Stimulated activated CD4-positive, alpha-beta T cell treated with anti-CD3 and anti-CD28 coated beads, TNF-alpha, amount 100 ng/mL, for 4 hours (primary cell): ENCODE measurements at places on chromosomes 6 and 20.

GRCh38 chr20:32969356-32970114 lies 34.7 kb downstream of the SUN5 start:
- no peak for DNase-seq

- no peak for DNase-seq
Observed at GRCh38 chr6:63451238-63451637, 121.0 kb upstream of the LOC128125822 start.

- DNase-seq = no peak
Observed at GRCh38 chr6:68533339-68533795, 101.7 kb upstream of the ADGRB3 start.

DNA sequence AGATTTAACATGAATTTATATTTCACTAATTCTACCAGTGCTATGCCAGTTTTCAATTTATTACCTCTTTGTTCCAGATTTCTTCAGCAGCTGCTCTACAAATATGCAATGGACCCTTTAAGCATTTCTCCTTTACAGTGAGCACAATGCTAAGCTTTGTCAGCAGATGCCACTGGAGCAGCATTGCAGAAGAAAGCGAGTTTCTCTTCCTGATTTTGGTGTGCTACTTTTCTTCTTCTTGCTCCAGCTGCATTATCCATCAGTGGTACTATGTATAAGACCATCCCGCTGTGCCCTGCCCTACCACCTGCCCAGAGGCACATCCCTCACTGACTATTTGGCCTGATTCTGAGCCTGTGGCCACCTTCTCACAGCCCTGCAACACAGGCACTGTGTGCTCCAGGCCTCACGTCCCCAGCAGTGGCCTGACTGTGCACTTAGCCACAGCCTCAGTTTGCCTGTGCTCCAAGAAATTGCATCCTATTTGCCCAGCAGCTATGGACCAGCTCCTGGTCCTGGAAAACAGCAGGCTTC lies 84.1 kb downstream of the TNFAIP3 start:
- no peak for DNase-seq

- no peak for DNase-seq
Observed at GRCh38 chr6:129695373-129696027, 14.5 kb downstream of the ARHGAP18 start.

GRCh38 chr6:11393713-11394627 lies 143.6 kb upstream of the TMEM170B start:
- DNase-seq = no peak

GRCh38 chr6:92110403-92110802 lies 1309.0 kb downstream of the EPHA7 start:
- DNase-seq = no peak

- DNase-seq = no peak
Observed at GRCh38 chr6:21845439-21846140, 252.0 kb downstream of the SOX4 start.

- DNase-seq = no peak
Observed at GRCh38 chr6:145850671-145851070, 36.1 kb upstream of the FBXO30 start.

- no peak for DNase-seq
Observed at GRCh38 chr20:8078528-8078914, 53.5 kb upstream of the PLCB1 start.

GRCh38 chr6:102686461-102686860 lies 1293.0 kb downstream of the GRIK2 start:
- no peak for DNase-seq
